NCI-H2227 treated with DMSO at 0.1 percent for 48 hours (cell line): ENCODE measurements at places on chromosomes 7 and 10.

DNA sequence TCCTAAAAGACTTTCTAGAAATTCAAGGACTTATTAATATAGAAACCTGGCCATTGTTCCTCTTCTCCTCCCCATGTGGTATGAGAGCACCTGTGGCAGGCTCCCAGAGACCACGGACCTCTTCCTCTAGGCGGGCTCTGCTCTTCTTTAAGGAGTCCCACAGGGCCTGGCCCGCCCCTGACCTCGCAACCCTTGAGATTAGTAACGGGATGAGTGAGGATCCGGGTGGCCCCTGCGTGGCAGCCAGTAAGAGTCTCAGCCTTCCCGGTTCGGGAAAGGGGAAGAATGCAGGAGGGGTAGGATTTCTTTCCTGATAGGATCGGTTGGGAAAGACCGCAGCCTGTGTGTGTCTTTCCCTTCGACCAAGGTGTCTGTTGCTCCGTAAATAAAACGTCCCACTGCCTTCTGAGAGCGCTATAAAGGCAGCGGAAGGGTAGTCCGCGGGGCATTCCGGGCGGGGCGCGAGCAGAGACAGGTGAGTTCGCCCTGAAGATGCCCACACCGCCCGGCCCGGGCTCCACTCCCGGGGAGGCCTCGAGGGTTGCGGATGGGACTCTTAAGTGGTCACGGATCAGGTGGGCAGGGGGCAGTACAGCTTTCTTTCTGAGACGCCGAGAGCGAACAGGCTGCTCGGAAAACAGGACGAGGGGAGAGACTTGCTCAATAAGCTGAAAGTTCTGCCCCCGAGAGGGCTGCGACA lies at the start of gene SLC26A4:
Gene SLC26A4 (plus strand): TSS at position 448 of the 700 bp plus-strand sequence. CDS start 814 bp downstream, outside the sequence.
- no peak for DNase-seq

DNA sequence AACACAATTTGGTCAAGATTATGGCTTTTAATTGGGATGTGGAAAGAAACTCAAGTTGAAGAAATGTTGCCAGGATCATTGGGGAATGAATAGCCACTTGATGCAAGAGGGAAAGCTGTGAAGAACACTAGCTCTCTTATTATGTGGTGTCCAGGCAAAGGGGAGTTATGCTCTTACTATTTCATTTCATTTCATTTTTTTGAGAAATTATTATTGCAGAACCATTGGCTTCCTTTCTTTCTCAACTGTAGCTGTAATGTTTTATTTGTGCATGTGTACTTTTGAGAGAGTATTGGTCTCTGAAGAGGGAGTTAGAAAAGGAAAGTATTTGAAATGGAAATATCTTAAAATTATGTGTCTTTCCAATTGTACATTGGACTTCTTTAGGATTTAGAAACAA lies 312.6 kb upstream of the BMPER start:
- DNase-seq, result no peak

DNA sequence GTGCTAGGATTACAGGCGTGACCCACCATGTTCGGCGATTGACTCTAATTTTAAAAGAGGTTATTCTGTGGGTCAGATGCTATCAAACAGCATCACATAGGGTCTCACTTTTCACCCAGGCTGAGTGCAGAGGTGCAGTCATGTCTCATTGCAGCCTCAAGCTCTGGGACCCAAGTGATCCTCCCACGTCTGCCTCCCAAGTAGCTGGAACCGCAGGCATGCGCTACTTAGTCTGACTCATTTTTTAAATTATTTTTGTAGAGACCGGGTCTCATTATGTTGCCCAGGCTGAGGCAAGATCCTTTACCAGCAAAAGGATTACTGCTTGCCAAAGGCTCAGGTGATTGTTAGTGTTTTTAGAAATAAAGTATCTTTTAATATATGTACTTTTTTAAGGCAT lies 42.9 kb upstream of the STOX1 start:
- no peak for DNase-seq

GRCh38 chr10:77433546-77433945 lies 204.1 kb downstream of the KCNMA1 start:
- DNase-seq, result no peak

- DNase-seq, result no peak
These were observed 149.1 kb downstream of the GRID1 start for GRCh38 chr10:86217371-86218080.

DNA sequence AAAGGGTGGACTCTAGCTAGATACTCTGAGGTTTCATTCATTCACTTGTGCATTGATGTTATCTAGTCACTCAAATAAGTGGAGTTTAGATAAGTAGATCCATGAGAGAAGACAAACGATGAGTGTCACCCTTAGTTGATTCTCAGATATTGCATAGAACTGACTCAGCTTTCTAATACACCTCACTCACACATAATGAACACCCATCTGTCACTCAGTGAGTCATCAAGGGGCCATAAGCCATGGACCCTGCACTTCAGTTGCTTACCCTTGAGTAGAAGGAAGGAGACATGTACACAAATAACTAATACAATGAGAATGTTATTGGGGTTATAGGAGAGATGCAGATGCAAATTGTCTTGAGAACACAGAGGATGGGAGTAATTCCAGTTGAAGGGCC lies 163.8 kb downstream of the SORCS3 start:
- DNase-seq, result no peak

DNA sequence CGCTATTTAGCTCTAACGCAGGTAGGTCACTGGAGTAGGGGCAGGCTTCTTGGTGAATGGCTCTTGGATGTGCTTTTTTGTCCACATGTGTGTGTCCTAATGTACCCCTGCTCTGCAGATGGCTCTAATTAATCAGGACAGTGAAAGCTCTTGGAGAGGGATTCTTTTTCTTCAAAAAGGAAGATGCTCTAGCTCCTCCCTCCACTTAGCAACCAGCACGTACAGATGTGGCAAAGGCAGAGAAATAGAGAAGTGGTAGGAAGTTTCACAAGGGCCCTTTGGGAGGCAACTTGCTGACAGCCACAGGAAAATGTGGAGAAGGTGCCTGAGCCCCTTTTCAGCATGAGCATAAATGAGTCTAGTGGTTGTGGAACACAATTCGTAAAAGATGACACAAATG lies 221.7 kb downstream of the PLXNA4 start:
- DNase-seq, result peak; percentile 14

DNA sequence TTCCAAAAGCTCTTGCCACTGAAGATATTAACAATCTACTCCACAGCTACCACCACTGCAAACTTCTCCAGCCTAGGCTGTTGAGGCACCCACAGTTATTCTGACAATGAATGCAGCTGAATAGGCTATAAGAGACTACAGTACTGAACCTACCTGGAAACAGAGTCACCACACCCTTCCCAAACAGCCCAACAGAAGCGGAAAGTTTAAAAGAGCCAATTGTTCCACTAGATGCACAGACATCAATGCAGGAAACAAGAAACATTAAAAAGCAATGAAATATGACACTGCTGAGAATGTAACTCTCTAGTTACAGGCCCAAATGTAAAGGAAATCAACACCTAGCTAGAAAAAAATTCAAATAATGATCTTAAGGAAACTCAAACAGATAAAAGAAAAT lies 64.5 kb upstream of the PLA2G12B start:
- DNase-seq, result no peak

GRCh38 chr7:90900628-90901356 lies 304.7 kb downstream of the CDK14 start:
- DNase-seq, result no peak

DNA sequence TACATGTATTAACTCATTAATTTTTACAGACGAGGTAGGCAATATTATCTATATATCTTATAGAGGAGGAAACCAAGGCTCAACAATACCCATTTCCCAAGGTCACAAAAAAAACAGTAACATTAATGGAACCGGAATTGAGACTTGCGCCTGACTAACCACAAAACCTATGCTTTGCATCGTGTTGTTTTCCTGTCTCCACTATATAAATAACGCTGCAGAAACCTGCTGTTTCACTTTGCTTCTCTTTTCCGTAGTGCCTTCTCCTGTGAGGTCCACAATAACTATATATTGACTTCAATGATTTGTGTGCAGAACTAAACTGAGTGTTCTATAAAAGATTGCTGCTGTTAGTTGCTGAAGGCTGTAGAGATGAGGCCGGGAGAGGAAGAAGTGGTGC lies 97.7 kb upstream of the RPA3 start:
- no peak for DNase-seq

GRCh38 chr10:91549262-91549661 lies 83.6 kb downstream of the PPP1R3C start:
- no peak for DNase-seq

GRCh38 chr7:141295367-141295895 lies 221.6 kb downstream of the TMEM178B start:
- DNase-seq, result no peak

DNA sequence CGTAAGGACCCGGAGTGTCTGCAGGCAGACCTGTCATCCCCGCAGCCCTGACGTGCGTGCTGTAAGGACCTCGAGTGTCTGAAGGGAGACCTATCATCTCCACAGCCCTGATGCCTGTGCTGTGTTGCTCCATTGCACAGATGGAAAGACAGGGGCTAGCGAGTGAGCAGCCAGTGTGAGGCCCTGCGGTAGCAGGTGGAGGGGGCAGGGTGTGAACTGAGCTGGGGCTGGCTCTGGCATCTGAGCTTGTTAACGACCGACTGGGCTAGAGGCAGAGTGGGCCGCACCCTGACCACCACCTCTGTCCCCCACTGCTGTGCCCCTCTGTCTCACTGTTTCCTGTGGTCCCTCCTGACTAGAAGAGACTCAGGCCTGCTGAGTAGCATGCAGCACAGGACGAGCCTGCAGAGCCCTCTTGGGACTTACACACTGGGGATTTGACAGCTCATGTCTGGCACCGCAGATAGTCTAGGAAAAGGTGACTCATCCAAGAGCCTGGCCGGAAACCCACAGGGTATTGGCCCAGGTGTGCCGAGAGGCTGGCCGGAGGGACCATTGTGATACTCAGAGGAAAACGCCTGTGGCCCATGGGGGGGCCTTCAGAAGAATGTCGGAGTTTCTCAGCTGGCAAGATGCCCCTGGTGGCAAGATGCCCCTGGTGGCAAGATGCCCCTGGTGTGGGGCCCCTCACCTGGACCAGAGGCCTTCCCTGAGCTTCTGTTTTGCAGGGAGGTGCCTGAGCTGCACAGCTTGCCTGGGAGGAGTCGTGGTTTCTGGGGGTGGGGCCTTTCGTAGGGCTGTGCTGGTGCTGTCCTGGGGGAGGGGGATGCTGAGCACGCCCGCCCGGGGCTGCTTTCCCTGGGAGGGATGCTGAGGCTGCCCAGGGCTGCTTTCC lies 34.3 kb downstream of the INPP5A start:
- no peak for DNase-seq

GRCh38 chr7:23810099-23810498 lies 100.1 kb downstream of the STK31 start:
- no peak for DNase-seq

- DNase-seq, result no peak
These were observed 569.8 kb upstream of the FZD8 start for GRCh38 chr10:36211856-36212255.

GRCh38 chr10:49395741-49396665 lies at the start of gene DRGX:
Gene DRGX, minus strand, starts transcription at chr10:49396089. Its CDS starts 649 bp downstream, at chr10:49395440.
- no peak for DNase-seq

GRCh38 chr10:130137659-130138478 lies 1.7 kb downstream of the GLRX3 start:
- no peak for DNase-seq

- DNase-seq, result no peak
These were observed 2.1 kb downstream of the MACC1 start for GRCh38 chr7:20214921-20215669.

DNA sequence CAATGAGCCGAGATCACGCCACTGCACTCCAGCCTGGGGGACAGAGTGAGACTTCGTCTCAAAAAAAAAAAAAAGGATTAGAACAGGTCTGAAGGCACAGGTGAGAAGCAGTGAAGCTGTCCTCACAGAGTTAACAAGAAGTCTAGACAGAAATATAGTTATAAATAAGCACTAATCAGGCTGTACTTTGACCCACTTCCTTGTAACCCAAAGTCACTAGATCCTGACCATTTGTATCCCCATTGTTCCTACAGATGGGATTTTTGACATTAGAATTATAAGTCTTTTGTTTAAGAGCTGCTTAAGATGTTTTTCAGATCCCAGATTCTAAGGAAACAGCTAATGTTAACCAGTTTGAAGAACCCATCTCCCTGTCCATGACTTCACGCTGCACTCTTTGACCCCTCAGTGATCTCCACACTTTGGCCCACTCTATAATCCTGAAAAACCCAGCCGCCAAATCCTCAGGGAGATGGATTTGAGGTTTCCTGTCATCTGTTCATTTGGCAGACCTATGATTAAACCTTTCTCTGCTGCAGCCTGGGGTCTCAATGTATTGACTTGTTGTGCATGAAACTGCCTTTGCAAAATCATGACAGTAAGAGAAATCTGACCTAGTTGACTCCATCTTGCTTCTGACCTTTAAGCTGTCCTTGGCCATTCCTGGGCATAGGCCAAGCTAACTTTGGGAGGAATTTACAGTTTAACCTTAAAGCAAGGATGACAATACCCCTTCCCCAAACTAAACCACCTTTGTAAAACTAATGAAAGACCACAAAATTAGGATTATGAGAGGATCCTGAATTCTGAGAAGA lies 11.4 kb downstream of the SSMEM1 start:
- DNase-seq, result no peak

DNA sequence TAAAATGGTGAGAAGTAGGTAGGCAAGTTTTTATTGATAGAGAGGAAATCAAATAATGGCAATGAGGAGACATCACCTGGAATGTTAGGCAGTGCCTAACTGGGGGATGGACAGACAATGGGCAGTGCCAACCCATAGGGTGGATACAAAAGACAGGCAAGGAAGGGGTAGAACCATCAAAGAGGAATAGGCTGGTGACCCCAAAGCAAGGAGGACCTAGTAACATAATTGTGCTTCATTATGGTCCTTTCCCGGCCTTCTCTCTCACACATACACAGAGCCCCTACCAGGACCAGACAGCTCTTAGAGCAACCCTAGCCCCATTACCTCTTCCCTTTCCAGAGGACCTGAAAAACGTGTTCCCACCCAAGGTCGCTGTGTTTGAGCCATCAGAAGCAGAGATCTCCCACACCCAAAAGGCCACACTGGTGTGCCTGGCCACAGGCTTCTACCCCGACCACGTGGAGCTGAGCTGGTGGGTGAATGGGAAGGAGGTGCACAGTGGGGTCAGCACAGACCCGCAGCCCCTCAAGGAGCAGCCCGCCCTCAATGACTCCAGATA lies 30.0 kb downstream of the PRSS2 start:
- no peak for DNase-seq

DNA sequence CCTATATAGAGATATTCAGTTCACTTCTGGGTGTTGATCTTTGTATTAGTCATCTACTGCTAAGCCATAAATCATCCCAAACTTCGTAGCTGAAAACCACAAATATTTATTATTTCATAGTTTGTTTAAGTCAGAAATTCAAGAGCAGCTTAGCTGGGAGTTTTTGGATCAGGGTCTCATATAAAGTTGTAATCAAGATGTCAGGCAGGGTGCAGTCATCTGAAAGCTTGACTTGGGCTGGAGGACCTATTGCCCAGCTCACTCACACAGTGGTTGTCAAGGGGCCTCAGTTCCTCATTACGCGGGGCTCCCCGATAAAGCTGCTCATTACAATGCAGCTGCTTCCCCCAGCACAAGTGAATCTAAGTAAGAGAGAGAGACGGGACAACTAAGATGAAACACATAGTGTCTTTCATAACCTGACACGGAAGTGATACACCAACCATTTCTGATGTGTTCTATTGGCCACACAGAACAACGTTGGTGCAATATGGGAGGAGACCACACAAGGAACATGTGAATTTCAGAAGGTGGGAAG lies 15.7 kb downstream of the PPP1R3C start:
- DNase-seq, result no peak
